ENCODE measurements at places on chromosomes 12 and 14. TPM values are rescaled to one million over a fixed set of nuclear protein-coding genes. Genes with fewer than 3 reads are reported as not detected.

Gene TPPP2
- total RNA-seq: not detected

Gene PRH2
- total RNA-seq: not detected

Gene PDZRN4
- total RNA-seq: not detected

Gene LRP1
- total RNA-seq: 25.7 TPM

Gene P2RX2
- not detected for total RNA-seq

Measured in A549 treated with DMSO at 1 μM for 4 hours (cell line).